Stimulated activated CD8-positive, alpha-beta memory T cell treated with anti-CD3 and anti-CD28 coated beads, Interleukin-4, amount 100 ng/mL, for 24 hours (primary cell): ENCODE measurements at places on chromosomes 6 and 20.

DNA sequence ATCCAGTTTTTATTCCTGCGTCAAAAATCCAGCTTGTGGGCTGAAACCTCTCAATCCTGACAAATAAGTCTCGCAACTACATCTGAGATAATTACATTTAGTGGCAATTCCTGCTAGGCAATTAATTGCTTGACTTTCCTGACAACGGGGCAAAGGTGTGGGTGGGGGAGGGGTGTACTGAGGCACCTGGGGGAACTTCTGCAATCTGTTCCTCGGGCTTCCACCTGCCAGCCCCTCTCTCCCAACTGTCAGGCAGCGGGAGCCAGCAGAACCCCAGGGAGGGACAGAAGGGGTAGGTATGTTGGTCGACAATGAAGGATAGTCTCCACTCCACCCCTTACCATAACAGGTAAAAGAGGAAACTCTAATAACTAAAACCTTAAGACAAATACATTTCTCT lies 6.8 kb downstream of the C6orf52 start:
- no peak for DNase-seq

- no peak for DNase-seq
Measured at GRCh38 chr6:36618366-36619355, 24.5 kb downstream of the SRSF3 start.

GRCh38 chr20:63978319-63979228 lies 868 bp downstream of the SAMD10 start:
- DNase-seq = peak; percentile 60

DNA sequence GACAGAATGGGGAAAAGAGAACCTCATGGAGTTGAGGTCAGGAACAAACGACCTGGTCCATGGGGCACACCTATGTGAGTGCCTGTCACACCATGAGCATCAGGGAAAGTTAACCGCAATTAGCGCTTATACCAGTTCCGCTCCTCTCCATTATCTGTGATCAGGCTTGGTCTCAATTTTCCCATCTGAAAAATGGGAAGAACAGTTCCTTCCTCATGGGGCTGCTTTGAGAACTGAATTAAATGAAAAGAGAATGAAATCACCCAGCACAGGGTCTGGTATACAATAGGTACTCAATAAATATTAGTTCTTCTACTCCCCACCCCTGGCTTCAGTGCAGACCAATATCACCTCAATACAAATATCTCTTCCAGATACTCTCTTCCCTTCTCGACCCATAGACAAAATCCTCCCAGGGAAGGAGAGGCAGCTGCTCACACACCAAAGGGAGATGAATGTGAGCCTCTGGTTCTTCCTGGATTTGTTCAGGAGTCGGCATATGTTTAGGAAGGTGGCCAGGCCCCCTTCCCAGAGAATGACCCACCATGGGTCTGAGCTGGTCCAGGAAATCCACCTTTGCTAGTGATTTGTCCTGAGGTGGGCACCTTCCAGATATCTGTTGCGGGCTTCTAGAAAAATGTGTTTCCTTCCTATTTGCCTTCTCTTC lies 2.4 kb upstream of the PTGIS start:
- DNase-seq = no peak

- no peak for DNase-seq
Measured at GRCh38 chr6:133067960-133068359, 173.2 kb upstream of the EYA4 start.

- DNase-seq = peak; percentile 26
Measured at GRCh38 chr20:38692436-38693411, 31.6 kb upstream of the SLC32A1 start.

- DNase-seq = no peak
Measured at GRCh38 chr6:126722411-126722810, 382.5 kb downstream of the CENPW start.

DNA sequence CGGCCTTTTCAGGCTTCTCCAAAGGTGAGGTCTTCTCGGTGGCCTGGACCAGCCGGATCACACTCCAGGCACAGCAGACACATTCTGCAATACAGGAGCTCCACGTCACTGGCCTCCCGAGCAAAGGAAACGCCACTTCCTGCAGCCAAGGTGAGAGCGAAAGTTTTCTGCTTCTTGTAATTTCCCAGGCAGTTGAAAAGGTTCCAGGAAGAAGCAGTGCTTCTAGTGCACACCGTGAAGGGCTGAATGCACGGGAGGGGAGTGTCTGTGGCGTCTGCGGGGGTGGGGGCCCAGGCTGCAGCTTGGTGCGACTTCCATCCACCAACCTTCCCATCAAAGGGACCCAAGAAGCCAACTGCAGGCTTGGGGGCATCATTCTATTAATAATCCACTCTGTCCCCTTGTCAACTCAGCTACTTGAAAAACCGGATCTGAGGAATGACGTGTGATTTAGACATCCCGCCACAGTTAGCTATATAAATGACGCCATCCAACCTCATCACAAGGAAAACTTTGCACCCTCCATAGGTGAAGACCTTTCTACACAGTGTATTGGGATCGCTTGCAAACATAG lies 61.1 kb downstream of the NFATC2 start:
- DNase-seq = peak; percentile 49

- DNase-seq = no peak
Measured at GRCh38 chr6:79077715-79078074, 359 bp downstream of the PHIP start.

DNA sequence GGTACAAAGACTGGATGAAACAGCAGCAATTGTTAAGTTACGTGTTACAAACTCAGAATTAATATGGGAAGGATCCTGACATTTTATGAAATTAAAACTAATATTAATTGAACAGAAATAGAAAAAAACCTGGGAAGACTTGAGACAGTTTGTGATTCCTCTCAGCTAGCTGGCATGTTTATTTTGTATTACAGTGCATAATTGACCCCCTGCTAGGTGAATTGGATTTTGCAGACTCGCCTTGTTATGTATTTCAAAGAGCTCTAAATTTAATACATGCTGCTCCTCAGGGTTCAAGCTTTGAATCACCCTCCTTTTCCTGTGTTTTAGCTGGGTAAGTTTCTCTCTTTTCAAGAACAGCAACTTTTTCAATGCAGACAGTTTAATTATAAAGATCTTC lies 339.4 kb downstream of the PLCB1 start:
- DNase-seq = no peak

DNA sequence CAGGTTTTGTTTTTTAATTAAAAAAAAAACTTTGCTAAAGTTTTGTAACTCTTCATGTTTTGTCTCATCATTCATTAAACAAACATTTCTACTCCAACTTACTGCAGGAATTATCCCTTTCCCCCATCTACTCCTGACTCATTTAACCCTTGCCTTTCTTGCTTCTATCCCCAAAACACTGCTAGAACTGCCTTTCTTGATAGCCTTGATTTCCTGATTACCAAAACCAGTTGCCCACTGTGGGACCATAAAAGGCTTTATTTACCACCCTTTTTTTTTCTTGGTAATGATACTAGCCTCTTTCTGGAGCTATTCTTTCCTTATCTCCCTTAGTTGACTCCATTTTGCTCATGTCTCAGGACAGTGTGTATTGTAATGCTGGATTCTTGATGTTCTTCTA lies 15.3 kb downstream of the AFDN start:
- no peak for DNase-seq

- no peak for DNase-seq
Measured at GRCh38 chr6:159062564-159062945, 17.8 kb upstream of the TAGAP start.

GRCh38 chr6:41336824-41337223 lies 1.4 kb downstream of the NCR2 start:
- DNase-seq = no peak

DNA sequence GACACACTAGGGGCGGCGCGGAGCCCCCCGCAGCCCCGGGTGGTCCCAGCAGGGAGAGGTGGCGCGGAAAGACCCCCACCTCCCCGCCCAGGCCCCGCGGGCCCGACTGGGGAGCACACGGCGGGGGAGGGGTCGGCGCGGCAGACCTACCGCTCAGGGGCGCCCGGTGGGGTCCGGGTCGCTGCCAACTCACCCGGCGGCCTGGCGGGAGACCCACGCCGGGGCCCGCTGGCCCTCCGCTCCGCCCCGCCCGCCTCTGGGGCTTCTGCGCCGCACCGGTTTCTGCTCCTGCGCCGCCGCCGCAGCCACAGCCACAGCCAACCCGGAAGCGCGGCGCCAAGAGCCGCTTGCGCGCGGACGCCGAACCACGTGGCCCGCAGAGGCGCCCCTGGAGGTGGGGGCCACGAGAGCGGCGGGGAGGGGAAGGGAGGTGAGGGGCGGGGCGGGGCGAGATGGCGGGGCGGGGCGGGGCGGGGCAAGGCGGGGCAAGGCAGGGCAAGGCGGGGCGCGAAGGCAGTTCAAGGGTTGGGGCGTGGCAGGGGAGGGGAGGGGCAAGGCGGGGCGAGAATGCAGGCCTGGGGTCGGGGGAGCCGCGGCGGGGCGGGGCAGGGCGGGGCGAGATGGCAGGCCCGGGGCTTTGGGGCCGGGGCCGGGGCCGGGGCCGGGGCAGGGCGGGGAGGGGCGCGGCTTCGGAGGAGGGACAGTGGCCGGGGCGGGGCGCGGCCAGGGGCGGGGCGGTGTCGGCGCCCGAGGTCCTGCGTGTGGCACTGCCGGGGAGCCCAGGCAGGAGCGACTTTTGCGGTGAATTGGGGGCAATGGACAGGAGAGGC lies at the start of gene ZBTB24:
Gene ZBTB24 (minus strand): TSS at position 315 of the 830 bp plus-strand sequence. CDS start 1,193 bp downstream, outside the sequence.
- DNase-seq = peak; percentile 87

- no peak for DNase-seq
Measured at GRCh38 chr6:96814625-96815024, 22.7 kb downstream of the GPR63 start.

DNA sequence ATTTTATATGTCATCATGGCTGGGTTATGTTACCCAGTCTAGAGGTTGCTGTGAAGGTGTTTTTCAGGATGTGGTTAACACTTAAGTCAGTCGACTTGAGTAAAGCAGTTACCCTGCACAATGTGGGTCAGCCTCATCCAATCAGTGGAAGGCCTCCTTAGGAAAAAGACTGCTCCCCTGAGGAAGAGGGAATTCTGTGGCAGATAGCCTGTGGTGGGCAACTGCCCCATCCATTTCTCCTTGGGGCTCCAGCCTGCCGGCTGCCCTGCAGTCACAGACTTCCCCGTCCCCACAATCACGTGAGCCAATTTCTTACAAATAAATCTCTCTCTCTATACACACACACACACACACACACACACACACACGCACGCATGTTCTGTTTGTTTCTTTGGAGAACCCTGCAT lies 34.5 kb upstream of the MPC1 start:
- no peak for DNase-seq

DNA sequence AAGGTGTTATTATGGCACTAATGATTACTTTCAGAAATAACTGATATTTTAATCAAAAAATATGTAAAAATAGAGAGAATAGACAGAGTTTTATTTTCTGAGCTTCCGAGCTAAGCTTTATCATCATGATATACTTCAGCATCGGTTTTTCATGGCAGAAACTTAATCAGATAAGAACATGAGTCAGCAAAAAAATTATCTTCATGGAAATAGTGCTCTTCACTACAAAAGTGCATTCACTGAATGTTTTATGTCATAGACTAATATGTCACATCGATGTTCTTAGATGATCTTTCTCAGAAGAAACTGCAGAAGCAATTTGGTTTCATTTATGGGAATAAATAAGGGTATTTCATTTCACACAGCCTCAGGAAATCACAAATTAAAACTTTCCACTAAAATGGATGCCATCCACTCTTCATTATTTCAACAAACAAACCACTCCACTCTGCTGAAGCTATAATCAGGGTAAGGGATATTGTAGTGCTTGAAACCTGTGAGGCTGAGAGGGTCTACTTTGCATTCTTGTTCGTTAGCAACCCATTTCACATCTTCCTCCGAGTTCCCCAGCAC lies 10.2 kb upstream of the MAP3K7 start:
- DNase-seq = no peak

- no peak for DNase-seq
Measured at GRCh38 chr6:36691011-36691410, 6.6 kb upstream of the RAB44 start.

DNA sequence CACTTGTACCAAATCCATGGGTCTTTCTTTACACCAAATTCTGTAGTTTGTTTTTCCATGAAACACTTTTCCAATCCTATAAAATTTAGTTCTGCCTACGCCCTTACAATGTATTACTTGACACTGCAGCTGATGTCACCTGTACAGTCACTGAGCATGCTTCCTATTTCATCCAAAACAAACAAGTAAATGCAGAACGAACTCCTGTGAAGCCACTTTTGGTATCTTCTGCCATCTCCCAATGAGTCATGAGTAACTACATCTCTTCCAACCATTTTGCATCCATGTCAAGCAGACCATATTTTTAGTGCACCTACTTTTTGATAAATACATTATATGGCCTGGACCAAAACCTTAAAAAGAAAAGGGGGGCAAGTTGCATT lies 42.4 kb downstream of the HDDC2 start:
- DNase-seq = no peak

DNA sequence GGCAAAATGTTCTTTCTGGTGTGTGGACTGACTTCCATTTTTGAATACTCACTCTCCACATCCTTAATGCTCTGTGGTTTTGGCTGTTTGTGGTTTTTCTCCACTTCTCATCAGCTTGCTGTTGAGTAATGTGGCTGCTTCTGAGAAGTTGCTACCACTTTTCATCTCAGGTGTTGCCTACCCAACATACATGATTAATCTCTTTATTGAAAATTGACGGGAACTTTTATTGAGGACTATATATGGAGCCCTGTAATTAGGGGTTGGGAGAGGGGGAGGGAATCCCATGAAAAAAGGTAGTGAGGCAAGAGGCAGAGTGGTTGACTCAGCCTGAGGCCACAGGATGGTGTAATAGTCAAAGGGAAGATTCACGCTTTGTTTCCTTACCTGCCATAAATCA lies 17.6 kb downstream of the IL22RA2 start:
- no peak for DNase-seq

GRCh38 chr20:13101276-13101675 lies 92.5 kb downstream of the SPTLC3 start:
- no peak for DNase-seq

GRCh38 chr20:32163951-32164350 lies 43.6 kb downstream of the PLAGL2 start:
- no peak for DNase-seq

GRCh38 chr6:85449388-85449817 lies 480 bp upstream of the NT5E start:
- peak; percentile 43 for DNase-seq

- DNase-seq = no peak
Measured at GRCh38 chr6:106177786-106178185, 91.7 kb downstream of the PRDM1 start.

DNA sequence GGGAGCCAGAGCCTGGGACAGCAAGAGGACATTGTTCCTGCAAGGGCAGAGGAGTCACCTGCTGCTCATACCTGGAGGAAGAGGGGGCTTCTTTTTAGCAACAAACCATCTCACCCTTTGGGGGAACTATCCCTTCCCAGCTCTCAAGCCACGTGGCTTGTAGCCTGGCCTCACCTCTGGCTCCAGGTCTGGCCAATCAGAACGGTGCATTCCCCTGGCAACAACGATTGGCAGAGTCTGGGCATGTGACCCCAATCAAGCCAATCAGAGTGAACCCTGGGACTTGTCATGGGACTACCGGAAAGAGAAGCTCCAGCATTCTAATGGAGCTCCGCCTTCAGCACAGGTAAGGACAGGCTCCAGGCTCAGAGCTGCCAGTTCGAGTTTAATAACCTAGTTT lies 33.6 kb downstream of the KCNB1 start:
- no peak for DNase-seq

GRCh38 chr6:24100024-24100769 lies 25.8 kb upstream of the NRSN1 start:
- no peak for DNase-seq
